ENCODE measurements at places on chromosomes 2 and 18. TPM values are rescaled to one million over a fixed set of nuclear protein-coding genes. Genes with fewer than 3 reads are reported as not detected.

TMEM169 gene
- 0.75 TPM for total RNA-seq

COL5A2 gene
- 11.6 TPM for total RNA-seq

TIA1 gene
- total RNA-seq: 56.2 TPM

KCNG2 gene
- 0.23 TPM for total RNA-seq

- DNase-seq: no peak
Observed at GRCh38 chr2:76316691-76317090, 606.0 kb upstream of the GCFC2 start.

DNA sequence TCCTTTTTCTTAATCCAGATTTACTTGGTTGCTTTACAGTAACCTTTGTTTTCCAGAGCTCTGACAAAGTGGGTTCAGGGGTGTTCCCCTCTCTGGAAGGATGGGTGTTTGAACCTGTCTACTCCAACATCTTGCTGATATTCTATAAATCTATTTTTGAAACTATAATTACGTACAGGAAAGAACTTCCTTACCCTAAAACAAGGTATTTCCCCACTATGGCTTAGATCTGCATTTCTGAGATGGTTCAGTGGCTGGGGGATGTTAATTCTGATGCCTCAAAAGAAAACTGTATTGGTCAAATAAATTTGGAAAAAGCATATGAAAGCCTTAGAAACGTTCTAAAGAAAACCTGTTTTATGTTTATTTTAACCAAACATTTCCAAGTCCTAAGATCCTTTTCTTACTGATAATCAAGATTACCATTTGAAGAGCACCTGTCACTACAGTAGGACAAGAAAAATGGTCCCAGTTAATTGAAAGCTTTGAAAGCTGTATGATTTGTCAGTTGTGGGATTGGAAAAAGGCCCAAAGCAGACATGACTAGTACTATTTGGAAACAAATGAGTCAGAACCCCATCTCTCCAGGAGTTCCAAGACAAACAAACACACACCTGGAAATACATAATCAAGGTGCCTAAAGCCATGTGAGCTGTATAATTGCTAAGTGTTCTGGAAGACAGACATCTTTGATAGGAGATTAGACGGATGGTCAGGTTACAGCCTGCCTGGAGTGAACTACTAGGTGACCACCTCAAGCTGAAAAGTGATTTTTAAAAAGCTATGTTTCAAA, 57.5 kb downstream of the KDM3A start:
- DNase-seq: no peak

DNA sequence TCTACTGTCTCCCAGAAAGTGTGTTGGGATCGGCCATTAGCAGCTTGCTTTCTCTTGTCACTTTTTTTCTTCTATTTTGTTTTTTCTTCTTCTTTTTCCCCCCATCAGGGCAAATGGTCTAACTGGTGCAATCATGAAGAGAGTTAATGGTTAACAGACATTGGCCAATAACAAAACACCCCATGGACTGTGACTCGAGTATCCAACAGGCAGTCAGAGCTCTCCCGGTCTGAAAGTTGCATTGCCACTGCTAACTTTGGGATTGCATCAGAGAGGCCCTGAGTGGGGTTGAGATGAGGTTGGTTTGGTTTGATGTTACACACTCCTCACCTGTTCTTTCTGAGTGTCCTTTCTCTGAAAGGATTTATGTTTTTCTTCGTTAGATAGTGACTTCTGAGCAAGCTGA, 12.9 kb upstream of the SNORC start:
- peak; percentile 60 for DNase-seq

DNA sequence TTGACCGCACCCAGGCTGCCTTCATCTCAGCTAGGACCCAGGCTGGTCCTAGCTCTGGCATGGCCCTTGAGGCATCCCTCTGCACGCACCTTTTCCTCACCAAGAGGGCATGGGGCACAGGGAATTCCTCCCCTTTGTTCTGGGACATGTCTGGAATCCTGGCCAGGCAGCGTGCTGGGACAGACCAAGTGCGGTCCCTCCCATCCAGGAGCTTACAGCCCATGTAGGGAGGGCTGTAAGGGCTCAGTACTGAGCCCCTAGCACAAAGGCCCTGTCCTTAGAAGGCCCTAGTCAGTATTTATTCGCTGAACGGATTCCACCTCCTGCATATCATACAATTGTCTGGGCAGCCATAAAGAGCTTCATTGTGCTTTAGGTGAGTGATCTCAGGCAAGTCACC, 3.0 kb downstream of the TMEM37 start:
- DNase-seq: no peak

DNA sequence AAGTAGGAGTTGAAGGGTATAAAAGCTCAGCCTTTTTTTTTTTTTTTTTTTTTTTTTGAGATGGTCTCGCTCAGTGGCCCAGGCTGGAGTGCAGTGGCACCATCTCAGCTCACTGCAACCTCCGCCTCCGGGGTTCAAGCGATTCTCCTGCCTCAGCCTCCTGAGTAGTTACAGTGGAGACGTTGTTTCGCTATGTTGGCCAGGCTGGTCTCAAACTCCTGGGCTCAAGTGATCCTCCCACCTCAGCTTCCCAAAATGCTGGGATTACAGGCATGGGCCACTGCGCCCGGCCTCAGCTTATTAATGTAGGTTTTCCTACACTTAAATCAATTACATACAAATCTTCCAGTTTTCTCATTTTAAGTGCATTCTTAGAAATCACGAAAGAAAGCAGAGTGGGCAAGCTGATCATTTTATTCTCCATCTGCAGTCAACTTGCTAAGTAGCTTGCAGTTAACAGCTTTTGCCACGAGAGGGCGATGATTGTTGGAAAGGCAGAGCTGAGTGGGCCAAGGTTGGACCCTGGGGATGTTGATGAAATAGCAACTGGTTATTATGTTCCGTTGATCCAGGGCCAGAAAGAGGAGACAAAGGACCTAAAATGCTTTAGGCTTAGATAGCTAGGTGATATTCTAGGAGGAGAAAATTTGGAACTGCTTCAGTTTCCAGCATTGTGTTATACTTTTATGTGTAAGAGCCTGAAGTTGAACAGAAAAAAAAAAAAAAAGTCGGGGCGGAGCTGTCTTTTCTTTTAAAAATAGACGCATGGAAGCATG, 234.4 kb upstream of the EPAS1 start:
- peak; percentile 64 for DNase-seq

DNA sequence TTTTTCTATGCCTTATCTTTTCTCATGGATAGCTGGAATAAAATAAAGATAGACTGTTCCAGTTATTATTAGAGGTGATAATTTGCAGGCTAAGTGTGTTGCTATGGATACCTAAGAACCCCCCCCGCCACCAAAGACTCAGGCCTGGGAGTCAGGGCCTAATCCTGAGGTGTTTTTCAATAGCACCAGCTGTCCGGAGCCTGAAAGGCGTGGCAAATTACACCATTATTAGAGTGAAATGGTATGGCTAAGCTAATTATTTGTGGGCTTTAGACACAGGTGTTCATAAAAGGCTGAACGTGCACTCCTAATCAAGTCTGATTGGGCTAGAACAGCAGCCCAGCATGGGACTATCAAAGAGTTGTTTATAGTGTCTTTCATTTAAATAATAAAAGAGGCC, 293.2 kb upstream of the DCC start:
- DNase-seq: no peak

DNA sequence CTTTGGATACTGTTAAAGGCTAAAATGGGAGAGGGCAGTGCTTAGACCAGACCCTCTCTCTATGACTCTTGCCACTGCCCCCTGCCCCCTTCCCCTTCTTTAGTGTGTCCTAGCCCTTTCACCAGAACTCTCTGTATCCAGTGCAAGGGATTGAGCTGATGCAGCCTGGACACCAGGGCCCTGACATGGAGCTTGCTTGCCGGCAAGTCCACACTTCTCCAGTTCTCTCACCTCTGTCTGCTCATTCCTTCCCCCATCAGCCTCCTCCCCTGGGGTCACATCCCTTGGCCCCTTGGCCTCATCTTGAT, 1.5 kb upstream of the WNT6 start:
- DNase-seq: no peak

GRCh38 chr2:65240657-65241056, 13.0 kb downstream of the ACTR2 start:
- DNase-seq: no peak

GRCh38 chr2:86396291-86396785, 44.8 kb upstream of the KDM3A start:
- DNase-seq: no peak

DNA sequence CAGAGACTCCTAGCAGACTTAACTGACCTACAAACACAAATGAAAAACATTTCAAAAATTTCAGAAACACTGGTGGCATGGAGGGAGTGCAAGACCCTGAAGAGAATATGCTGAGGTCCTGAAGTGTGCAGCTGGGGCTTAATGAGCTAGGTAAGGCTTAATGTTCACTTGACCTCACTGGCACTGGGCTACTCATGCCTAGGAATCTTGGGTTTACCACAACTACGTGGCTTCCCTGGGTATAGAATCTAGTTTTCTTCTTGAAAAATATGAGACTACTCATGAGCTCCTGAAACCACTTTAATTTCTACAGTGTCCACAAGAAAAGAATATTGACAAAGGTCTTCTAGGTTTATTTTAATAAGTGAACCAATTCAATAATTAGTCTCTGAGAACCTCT, 139.8 kb downstream of the HNMT start:
- no peak for DNase-seq

DNA sequence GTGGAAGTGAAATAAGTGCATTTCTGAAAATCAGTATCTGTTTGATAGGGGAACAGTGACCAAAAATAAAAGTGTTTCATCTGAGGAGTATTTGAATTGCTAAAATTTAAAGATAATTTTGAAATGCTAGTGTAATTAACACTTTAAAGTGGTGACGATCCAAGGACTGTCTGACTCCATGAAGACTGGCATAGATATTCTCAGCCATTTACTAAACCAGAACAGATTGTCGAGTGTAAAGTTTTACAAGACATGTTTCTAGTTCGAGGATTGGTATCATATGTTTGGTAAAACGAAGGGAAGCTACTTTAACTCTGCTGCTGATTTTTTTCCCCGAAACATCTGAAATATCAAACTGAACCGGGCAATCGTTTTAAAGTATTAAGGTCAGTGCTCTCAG, 417.9 kb downstream of the EPHA4 start:
- no peak for DNase-seq

DNA sequence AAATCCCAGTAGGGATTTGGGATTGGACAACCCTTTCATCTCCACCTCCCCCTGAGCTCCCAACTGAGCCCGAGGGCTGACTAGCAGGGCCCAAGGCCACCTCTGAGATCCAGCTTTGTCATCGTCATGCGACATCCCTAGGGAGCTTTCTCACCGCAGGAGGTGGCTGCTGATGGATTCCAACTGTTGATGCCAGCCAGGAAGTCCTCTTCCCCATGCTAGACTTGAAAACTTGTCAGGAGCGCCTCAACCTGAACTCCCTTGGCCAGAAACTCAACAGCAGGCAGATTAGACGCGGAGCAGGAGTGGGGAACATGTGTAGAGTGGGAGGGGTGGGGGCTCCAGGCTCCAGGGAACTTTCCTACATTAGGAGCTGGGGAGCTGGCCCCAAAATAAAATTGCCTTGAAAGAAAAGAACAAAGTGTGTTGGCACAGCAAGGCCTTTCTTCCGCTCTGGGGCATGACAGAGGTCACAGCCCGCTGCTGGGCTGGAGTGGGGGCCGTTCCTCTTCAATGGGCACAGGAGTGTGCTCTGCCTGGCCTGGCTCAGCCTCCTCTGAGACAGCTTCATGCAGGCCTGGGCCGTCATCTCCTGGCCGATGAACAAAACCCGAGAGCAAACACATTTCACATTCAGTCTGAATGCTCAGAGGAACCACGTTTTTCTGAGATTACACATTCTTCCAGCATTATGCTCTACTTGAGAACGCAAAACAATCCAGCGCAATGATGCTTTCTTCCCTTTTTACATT, 34.5 kb downstream of the EMILIN2 start:
- no peak for DNase-seq

DNA sequence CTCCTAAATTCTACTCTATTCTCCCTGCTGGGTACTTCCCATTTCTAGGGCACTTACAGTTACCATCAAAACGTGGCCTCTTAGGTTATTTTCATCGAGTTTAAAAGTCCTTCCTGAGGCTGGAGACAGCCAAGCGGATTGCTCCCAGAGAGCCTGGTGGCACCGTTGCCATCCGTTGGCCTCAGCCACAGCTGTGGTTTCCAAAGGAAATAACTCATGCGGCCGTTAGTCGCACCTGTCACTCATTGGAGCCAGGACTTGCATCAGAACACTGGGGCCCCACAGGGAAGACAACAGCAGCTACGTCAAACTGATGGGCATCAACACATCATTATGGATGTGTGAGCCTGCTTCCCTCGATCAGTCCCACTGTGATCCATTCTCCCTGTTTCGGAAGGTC, 453.4 kb downstream of the BCL11A start:
- DNase-seq: no peak
